ENCODE measurements at places on chromosomes 16 and 17.

- no peak for DNase-seq
Measured at GRCh38 chr17:20122254-20122879, 113.2 kb downstream of the SPECC1 start.

DNA sequence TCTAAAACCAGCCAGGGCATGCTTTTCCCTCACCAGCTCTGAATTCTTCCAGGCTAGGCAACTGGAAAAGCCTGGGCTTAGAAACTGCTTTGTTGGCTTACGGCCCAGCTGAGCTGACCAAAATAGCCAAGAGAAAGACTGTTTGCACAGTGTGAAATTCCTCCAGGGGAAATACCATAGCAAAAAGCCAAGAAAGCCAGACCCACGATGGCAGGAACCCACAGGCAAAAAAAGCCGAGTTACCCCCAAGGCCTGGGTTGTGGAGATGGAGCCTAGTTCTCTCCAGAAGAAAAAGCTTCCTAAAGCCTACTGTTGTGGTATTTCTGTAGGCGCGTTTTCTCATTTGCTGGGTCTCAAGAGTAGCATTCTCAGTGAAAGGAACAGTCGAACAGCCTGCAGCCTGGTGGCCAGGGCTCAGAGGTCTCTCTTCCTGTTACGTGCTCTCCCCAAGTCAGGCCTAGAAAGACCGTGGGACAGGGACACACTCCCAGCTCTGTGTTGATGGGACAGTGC is 9.2 kb downstream of the SP2 start:
- DNase-seq = no peak

DNA sequence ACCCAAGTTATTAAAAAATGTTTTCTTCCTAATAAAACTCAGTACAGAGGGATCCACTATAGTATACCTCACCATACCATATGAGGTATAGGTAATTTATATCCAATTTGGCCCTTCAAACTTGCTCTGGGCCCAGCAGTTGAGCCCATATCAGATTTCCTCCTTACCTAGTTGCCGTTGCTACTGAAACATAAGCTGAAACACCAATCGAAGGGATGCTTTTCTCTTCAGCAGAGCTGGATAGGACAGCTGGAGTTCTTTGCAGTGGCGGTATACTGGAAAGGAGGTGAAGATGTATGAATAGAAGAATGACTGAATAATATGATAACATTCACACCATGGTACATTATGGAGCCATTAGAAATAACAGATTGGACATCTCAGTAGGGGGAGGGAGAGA is 42.7 kb downstream of the TNRC6C start:
- no peak for DNase-seq

DNA sequence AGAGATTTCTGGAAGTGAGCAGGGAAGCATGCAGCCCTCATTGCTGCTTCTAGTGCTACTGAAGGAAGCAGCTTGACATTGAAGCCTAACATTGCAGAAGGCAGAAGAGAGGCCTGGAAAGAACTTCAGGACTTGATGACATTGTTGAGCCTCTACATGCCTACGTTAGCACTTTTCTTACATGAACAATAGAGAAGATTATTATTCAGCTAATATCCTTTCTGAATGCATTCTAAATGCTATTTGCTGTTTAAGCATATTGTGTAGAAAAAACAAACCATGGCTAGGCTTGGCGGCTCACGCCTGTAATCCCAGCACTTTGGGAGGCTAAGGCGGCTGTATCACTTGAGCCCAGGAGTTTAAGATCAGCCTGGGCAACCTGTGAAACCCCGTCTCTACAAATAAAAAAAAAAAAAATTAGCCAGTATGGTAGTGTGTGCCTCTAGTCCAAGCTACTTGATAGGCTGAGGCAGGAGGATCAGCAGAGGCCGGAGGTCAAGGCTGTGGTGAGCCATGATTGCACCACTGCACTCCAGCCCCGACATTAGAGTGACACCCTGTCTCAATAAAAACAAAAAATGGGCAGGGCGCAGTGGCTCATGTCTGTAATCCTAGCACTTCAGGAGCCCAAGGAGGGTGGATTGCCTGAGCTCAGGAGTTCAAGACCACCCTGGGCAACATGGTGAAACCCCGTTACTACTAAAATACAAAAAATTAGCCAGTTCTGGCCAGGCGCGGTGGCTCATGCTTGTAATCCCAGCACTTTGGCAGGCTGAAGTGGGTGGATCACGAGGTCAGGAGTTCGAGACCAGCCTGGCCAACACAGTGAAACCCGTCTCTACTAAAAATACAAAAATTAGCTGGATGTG is 2.2 kb upstream of the AURKB start:
- DNase-seq = no peak

DNA sequence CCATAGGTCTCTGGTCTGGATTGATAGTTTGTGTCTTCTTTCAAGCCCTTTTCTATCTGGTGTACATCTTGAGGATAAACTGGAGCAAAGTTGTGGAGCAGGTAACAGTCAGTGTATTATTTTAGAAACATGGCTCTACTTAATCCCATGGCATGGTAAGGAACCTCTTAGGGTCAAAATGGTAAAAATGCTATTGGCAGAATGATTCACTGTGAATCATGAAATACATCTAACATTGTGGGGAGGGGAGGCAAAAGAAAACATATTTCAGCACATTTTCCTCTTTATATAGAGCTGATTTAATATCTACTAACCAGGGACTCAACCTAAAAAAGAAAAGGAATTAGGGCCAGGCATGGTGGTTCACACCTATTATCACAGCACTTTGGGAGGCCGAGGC is 17.9 kb upstream of the ALDH3A2 start:
- DNase-seq = no peak

- DNase-seq = no peak
Measured at GRCh38 chr16:71552698-71553503, 24.0 kb downstream of the TAT start.
